ENCODE measurements at places on chromosomes 16 and 17.

- no peak for DNase-seq
Observed at GRCh38 chr17:56826611-56827414, 6.9 kb downstream of the C17orf67 start.

- DNase-seq, result peak; percentile 93
Observed at GRCh38 chr16:68064791-68065365, 20.3 kb upstream of the NFATC3 start.

GRCh38 chr16:17403859-17404545 lies 66.8 kb downstream of the XYLT1 start:
- DNase-seq, result no peak

DNA sequence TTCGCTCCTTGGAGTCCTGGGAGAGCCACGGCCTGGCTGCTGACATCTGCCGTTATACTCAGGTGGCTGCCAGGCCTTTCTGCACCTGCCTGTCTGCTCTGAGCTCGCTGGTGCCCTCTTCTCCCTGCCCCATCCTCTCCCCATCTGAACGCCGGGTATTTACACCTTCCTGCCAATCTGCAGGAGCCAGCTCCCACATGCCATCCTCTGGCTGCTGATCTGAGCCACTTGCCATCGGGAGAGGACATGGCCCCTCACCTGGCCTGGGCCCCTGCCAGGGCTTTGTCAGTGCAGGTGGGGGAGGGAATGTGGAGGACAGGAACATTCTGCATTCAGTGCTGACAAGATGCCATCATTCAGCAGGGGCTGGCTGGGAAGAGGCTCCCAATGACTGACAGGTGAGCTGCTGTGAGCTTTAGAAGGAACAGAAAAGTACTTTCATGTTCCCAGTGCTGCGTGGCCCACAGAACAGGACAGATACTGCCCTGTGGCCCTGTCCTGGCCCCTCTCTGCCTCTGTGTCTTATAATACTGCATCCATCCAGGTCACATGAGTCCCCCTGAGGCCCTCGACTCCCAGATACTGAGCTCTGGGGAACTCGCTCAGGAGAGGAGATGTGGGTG lies 96.3 kb upstream of the ZNF469 start:
- no peak for DNase-seq

- DNase-seq, result peak; percentile 26
Observed at GRCh38 chr16:68664297-68664696, 19.2 kb downstream of the CDH3 start.

GRCh38 chr16:15682105-15682570 lies 32.1 kb downstream of the NDE1 start:
- DNase-seq, result no peak
